ENCODE measurements at places on chromosomes 16 and 17.

DNA sequence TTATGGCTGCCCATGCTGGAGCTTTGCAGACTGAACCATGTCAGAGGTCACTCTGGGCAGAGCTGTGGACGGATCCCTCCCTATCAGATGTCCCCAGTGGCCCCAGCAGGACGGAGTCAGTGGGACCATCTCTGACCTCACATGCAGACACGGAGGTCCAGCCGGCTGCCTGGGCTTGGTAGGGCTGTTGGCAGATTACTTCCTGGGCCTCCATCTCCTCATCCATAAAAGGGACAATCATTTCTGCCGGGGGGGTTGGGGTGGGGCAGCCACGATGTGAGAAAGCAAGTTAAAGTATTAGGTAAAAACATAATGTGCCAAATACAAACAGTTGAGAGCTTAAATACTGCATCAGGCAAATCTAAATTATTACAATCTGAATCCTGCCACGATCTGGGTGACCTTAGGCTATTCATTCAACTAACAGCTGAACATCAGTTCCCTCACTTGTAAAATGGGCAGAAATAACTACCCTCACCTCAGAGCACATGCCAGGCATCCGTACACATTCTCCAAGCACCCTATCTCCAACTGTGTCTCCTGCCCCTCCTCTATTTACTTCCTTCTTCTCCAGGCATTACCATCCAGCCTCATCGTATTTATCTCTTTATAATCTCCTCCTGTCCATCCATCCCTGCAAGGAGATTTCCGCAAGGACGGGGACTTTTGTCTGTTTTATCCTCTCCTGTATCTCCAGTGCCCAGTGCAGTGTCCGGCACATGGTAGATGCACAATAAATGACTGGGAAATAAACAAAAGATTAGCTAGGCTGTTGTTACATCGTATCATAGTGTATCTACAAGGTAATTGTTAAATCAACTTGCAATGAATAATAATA, 192.3 kb upstream of the FOXF1 start:
- no peak for DNase-seq

GRCh38 chr17:79527306-79527705, 83.5 kb downstream of the RBFOX3 start:
- no peak for DNase-seq

DNA sequence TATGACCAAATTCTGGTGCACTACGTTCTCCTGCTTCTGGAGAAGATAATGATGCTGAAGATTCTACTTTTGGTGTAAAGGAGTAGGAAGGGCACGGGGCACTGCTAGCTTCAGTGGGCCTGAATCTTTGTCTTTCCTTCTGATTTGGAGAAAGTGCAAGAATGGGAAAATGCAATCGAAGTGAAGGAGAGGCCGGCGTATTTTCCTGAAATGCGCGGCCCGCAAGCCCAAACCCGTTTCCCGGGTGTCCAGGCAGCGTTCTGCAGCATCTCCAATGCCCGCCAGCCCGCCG, 372 bp upstream of the NDE1 start:
- no peak for DNase-seq

- DNase-seq = no peak
Measured at GRCh38 chr17:78678222-78678557, 101.0 kb upstream of the DNAH17 start.

GRCh38 chr17:76924345-76925342, 56.4 kb downstream of the MGAT5B start:
- DNase-seq = no peak

- no peak for DNase-seq
Measured at GRCh38 chr16:83779886-83780285, 27.9 kb upstream of the HSBP1 start.

DNA sequence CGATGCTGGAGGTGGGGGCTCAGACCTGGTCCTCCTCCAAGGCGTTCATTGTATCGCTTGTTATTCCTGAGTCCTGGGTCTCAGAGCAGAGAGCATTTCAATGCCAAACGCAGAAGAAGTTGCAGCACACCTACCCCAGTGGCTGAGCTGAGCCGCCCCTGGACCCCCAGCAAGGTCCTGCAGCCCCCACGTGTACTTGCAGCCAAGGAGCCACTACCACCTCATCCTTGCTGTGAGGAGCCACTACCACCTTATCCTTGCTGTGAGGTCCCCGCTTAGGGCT, 13.5 kb downstream of the PLLP start:
- no peak for DNase-seq

DNA sequence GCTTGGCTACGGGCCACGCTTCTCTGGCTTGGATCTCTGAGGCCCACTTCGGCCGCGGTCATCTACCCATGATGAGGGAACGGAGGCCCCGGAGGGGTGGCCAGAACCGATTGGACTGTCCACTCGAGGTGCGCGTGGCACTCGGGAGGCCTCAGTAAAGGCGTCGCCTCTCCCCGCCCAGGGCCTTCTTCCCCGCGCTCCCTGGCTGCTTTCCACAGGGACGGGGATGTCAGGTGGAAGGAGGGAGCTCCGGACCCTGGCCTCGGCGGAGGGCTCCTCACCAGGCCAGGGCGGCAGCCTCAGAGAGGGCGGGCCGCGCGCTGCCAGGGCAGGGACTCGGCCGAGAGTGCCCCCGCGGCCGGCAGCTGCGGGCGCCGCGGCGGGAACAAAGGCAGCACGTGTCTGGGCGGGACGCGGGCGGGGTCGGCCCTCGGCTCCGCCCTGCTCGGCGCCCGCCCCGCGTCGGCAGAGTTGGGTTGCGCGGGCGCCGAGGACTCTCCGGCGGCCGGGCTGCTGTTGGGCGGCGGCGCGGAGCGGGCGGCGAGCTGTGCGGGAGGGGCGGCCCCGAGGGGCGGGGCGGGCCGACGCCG, 587 bp upstream of the CDK5R1 start:
- DNase-seq = no peak

DNA sequence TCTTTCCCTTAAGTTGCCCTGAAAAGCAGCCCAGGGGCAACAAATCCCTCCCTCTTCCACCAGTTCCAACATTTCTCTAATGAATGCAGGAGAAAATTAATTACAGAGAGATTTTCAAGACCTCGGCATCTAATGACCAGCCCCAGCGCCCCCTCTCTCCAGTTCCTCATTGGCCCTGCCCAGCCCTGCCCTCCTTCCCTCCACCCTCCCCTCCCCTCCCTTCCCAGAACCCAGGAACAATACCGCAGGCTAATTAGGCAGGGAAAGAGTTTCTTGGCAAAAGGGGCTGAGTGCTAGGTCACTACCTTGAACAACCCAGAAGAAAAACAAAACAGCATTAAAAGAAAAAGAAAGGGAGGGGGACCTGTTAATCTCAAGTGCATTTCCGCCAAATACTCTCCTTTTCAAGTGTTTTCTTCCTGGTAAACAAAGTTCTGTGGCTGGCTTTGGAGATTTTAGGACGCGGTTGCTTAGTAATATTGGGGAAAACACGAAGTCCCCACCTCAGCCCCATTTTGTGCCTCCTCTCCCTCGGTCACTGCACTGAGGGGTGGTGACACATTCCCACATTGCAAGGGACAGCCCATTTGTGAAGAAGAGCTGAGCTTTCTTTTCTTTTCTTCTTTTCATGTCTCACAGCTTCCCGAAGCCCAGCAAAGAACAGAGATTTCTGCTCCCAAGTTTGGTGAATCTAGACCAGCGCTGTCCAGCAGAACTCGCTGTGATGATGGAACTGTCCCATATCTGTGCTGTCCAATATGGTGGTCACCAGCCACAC, 215.4 kb downstream of the SOX9 start:
- no peak for DNase-seq

DNA sequence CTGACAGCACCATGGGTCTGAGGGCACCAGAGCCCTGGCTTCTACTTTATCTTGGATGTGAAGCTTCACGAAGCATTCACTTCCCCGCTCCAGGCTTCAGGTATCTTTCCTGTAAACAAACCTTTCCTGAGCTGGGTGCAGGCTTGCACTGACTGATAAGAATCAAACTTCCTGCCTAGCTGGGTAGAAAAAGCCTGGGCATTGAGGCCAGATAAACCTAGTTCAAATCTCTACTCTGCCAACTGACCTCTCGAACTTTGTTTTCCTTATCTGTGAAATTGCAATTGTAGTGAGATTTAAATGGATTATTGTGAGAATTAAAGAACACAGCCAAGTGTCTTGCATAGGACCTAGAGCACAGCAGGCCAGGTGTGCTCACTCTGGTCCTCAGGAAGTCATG, 2.9 kb upstream of the TMEM208 start:
- DNase-seq = no peak

DNA sequence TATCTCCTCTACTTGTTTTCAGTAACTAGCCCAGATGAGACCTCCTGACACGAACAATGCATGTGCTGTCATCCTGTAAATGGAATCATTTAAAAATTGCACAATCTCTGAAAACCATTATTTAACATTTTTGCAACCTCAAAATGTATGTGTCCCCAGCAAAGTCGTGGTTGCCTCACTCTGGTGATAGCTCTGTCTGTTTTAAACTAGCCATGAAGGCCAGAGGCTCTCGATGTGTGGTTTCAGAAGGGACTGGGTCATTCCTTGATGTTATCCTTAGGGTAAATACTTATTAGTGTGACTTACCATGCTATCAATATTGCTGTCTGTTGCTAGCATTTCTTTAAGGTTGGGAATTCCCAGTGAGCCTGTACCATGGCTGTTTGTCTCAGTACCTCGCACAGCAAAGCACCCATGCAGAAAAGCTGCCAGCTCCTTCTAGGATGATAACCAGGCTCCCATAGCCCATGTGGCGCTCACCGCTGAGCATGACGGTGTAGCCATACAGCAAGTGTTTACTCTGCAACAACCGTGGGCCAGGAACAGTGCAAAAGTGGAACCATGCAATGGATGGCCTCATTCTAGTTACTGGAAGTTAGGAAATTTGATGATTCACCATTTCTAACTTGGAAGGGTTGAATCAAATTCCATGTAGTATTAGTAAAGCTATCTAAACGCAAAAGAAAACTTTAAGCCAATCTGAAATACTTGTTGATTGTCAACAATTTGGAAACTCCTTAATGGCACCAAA, 2.9 kb upstream of the PGS1 start:
- DNase-seq = no peak

GRCh38 chr17:75843577-75844529, at the start of gene UNC13D:
TSS of gene UNC13D (minus strand) at chr17:75844404. CDS start at chr17:75844337, 67 bp downstream.
- DNase-seq = peak; percentile 57

DNA sequence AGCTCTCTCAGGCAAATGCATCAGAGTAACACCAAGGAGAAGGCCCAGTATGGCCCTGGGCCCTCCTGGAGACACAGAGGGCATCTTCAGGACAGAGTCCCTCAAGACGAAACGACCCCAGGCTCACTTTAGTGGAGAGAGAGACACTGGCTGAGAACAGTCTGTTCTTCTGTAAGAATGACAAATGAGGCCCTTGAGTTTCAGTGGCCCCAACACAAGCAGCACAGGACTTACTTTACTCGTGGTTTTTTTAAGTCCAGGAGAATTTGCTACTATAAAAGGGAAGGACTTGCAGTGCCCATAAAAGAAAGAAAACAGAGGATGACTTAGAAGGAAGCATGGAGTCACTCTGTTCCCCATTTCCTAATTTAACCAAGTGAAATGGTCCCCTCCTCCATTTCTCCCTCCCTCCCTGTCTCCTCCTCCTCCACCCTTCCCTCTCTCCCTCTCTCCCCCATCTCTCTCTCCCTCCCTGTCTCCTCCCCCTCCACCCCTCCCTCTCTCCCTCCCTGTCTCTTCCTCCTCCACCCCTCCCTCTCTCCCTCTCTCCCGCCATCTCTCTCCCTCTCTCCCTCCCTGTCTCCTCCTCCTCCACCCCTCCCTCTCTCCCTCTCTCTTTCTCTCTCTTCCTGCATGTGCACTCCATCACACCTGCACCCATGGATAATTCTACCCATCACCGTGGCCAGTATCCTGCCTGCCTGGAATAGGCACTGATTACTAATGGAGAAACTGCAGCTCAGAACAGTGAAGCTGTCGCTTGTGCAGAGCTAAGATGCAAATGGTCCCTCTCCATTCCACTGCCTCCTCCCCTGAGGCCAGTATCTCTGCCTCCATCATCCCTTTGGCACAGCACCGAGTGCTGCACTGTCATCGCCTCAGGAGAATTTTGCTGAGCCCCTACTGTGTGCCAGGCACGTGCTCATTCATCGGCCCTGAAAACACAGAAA, 47.3 kb upstream of the RBFOX3 start:
- no peak for DNase-seq

GRCh38 chr17:77768248-77768852, 190.2 kb upstream of the TNRC6C start:
- no peak for DNase-seq

DNA sequence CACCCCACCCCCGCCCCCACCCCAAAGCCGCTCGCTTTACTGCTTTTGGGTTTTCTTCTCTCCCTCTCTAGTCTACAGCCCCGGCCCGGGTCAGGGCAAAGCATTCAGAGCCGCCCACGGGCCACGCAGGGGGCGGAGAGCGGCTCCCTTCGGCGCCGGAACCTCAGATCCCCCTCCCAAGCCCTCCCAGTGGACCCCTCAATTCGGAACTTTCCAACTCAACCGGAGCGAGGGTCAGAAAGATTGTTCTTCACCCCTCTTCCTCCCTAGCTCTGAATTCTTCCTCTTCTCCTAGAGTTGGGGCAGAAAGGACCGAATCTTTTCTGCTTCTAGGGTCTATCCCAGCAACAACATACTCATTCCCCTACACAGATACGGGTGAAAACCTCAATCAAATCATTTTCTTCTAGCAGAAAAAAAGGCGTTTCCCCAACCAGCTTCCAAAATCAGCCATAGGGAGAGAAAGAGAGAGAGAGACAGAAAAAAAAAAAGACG, 1.0 kb downstream of the HOXB2 start:
- DNase-seq = no peak

DNA sequence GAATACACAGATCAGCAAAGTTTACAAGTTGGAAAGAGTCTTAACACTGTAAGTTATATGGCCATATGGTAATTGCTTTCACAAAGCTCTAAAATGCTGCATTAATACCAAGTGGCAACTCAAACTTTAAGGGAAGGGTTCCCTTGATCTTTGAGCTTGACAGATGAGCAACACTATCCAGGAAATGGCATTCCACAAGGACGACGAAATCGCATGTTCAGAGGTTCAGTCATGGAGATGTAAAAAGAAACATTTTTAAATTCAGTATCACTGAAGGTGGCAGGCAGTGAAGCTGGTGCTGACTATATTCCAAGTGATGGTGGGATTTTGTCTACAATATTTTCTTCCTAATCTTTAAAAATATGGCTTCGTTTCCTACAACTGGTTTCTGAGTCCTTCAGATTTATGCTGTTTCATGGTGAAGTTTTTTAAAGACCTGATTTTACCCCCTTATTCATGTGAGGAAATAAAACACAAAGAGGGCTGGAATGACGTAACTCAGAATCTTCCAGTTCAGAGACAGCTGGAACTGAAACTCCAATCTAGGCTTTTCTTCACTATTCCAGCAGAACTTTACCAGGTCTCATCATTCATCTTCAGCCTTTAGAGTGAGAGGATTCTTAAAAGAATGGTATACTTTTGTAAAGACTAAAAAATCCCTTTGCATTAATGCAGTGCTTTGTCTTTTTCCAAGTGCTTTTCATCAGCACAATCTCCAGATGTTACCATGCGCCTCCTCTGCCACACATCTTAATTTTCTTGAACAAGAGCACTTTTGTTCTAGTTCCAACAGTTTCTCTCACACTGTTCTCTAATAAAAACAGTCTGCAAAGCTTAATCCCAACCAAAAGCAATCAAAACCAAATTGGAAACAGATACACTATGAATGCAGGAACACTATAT, 20.2 kb downstream of the CHCT1 start:
- no peak for DNase-seq
